ENCODE measurements at places on chromosomes 5 and 9.

DNA sequence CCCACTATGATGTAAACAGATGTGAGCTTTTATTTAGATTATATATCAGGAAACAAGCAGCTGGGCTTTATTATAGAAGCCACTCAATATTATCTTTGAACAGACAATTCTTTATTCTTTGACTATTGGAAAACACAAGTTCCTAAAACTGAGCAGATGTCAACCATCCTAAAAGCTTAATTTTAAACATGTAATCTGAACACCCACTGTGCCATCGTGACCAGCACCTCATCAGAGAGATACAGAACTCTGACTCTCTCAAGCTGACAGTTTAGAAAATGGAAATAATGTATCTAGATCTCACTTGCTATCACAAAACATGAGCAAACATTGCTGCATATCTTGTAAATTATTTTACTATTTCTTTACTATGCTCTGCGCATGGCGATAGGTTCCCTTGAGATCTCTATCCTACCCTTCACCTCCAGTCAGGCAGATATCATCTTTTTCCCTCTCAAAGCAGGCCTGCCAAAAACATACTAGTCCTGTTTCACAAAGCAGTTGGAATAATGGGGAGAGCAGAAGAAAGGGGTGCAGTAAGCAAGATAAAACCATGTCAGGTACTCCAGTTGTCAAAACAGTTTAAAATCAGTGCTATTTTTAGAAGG, 151.0 kb downstream of the KIAA0825 start:
- no peak for DNase-seq

DNA sequence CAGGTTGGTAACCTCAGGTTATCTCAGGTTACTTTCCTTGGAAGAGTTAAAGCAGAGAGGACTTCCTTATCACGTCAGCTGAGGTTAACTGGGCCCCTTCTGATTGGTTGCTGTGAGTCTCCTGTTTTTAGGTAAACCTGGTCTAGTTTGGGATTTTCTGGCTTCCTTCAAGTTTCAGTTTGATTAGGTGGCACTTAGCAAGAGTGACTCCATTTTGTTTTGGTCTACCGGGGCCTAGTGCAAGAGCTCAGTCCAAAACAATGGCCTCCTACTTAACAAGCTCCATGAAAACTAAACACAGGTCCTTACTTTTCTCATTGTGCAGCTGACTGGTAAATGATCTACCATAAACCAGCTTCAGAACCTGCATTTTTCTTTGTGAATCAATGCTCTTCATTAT, 67.2 kb upstream of the GOLM1 start:
- DNase-seq: no peak

DNA sequence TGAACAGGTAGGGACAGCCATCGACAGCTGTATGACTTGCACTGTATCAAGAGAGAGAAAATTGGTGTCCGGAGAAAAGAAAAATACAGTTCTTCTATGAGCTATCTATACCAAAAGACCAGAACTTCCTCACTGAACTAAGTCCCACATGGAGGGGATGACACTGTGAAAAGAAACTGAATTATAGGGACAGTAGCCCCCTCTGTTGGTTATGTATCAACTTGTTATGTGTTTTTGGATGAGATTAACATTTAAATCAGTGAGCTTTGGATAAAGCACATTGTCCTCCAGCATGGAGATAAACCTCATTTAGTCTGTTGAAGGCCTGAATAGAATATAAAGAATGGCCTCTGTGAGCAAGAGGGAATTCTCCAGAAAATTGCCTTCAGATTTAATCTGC, 176.6 kb upstream of the SH3GL2 start:
- DNase-seq: no peak

- DNase-seq: no peak
Observed at GRCh38 chr5:32523625-32524024, 61.7 kb upstream of the SUB1 start.

DNA sequence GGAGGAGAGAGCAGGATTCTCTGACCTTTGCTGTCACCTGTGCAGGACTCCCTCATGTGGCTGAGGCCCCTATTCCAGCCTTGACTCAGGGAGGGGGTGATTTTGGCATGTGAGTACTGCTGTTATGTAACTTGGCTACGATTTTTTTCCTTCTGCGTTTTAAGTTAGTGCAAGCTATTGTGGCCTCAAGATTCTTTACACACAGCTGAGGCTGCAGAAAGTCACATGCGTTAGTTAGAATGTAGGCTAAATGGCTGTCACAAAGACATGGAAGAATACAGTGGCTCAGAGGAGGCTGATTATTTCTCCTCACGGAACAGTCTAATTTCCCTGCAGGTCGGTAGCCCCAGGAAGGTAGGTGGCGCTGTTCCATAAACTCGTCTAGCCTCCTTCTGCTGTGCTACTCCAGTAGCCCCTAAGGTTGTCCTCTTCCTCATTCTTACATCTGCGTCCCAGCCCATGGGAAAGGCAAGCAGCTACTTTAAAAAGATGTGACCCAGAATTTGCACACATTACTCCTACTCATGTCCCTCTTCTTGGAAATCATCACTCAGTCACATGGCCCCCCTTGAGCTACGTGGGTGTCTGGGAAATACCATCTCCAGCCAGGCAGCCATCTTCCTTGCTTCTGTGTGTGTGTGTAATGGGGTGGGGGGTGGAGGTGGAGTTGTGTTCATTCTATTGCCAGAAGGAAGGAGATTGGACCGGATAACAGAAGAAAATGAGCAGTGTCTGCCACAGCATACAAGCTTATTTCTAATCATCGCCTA, 486.6 kb downstream of the CCDC171 start:
- no peak for DNase-seq

DNA sequence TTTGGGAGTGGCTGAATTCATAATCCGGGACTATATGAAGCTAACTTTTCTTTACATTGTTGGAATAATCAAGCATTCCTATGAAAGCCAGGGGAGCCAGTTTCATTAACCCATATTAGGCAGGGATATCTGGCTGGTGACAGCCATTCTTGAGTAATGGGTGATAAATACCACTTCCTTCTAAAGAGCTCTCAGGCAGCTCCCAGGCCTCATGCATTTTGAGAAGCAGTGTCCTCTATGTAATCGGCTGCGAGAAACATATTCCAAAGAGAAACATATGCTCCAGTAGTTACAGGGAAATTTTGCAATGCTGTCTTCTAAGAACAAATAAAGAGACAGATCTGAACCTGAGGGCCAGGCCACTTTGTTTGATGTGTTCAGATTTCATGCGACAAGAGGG, 83.1 kb downstream of the MSX2 start:
- DNase-seq: no peak

DNA sequence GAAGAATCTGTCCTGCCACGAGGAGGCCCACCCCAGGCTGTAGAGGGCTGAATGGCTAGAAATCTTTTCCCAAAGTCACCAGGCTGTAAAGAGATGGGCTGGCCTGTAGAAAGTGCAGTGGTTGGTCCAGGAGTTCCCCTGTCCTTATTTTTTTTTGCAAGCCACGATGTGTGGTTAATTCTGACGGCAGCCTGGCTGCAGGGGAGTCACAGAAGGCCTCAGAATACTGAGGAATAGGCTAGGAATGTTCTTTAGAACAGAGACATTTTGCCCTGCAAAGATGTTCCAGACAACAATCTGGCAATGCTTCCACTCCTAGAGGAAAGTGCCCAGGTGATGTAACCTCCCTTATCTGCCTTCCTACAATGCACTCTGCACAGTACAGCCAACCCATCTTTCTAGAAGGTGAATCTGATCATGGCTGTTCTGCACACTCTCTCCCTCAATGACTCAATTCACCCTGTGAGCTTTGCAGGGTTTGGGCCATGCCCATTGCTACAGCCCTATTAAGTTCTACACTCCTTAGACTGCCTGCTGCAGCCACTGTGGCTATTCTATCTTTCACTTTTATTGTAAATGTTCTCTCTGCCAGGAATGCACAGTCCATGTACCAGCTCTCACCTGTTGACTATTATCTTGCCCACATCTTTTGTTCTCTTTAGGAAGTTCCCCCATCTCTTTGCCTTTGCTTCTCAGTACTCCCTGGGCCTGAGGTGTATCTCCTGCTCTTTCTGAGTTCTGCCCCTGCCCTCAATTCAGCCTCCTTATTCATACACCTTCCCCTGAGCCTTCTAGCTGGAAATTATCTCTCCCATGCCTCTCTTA, 377.8 kb upstream of the CLINT1 start:
- no peak for DNase-seq

DNA sequence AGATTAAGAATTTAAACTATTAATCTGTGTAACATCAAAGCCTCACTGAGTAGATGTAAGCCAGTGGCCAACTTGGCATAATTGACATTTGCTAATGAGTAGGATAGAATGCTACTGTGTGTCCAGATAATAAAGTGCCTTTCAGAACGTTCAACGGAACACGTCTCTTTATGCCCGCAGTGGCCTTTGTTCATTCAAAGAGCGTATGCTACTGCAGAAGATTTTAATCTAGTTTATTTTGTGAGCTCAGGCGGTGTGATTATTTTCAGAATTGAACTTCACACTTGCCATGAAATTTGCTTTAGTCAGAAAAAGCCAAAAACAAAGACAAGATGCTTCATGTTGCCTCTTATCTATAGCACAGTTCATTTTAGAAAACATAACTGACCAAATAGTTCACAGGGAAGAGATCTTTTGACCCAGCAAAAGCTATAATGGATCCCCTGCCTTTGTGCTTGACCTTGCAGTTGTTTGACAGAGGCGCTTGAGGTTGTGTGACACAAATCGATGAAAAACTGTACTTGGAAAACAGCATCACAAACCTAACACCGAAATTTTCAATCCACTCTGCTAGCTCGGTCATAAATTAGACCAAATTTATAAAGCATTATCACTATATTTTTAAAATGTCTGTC, 530.9 kb upstream of the TYRP1 start:
- no peak for DNase-seq

- DNase-seq: no peak
Observed at GRCh38 chr9:134192951-134193731, 28.8 kb upstream of the RNU6ATAC start.

- DNase-seq: no peak
Observed at GRCh38 chr5:108788142-108788541, 40.4 kb downstream of the FER start.

DNA sequence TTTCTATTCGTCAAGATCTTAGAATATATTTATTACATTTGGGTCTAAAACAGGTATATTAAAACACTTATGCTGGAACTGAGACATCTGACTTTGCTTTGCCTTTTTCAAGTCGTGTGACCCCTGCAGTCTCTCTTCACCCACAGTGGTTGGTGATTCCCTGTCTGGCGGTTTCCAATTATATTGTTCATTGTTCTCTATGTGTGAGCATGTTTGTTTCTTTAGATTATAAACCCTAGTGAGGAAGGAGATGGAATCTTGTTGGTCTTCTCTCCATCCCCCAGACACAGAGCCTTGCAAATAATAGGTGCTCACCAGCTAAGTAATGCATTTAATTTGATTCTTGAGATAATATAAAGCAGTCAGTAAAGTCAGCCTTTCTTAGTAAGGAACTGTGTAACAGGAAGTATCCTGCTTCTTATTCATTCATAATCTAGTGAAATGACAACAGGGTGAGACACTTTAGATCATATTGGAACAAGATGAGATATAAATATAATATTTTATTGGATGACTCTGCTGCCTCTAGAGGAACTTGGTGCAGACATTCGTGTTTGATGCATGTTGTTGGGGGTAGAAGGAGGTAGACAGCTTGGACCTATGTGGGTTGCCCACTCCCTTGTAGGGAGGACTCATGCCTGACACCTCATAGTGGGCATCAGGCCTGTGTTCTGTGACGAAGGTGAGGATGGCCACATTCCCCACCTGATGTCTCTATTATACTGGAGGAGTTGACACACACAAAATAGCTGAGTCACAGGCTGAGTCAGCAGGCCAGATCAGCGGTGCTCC, 88.1 kb downstream of the FGF1 start:
- peak; percentile 19 for DNase-seq

DNA sequence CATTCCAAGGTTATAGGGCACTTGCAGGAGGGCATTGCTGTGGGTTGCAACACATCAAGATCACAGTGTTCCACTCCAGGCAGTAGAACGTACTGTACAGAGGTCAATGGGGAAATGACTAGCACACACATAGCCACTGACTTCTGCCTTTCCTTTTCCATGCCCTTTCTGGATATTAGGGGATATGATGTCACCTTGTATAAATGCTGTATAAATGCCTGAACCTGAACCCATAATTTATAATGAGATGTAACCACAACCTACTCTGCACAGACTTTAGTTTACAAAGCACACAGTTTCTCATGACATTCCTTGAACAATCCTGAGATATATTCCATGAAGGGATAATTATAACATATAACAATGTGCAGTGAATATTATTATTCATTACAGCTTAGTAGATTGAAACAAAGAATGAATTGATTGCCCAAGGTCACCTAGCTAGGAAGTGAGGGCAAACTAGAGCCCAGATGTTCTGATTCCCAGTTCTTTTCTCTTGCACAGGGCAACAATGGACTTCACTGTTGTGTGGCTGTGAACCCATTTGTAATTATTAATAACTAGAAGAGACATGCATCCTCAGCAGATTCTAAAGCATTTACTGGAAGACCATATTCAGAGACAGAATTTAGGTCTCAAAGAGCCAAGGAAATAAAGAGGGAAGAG, 5.6 kb upstream of the ABLIM3 start:
- DNase-seq: no peak

DNA sequence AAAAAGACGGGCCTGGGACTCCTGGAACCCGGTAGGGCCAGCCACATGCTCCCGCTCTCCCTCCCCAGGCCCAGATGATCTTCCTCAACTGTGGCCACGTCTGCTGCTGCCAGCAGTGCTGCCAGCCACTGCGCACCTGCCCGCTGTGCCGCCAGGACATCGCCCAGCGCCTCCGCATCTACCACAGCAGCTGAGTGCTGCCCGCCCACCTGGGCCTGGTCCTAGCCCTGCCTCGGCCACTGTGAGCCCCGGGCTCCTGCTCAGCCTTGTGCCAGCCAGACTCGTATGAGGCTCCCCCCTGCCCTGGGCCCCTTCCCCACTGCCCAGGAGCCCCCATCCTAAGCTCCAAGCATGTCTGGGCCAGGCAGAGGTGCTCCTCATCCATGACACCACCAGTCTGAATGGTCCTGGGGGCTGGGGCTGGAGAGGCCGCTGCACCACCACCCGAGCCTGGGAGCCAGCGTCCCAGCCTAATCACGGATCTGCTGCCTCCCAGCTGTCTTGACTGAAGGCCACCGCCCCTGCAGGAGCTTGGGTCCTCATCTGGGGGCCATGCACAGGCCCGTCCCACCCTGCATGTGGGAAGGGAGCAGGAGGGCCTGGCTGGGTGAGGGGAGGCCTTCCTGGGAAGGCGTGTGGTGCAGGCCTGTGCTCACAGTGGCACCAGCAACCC, 51.5 kb downstream of the LRSAM1 start:
- DNase-seq: no peak
